ENCODE measurements at places on chromosomes 3 and 15. TPM values are rescaled to one million over a fixed set of nuclear protein-coding genes. Genes with fewer than 3 reads are reported as not detected.

- no peak for DNase-seq
Observed at GRCh38 chr15:57607570-57608000, 15.9 kb downstream of the MYZAP start.

DNA sequence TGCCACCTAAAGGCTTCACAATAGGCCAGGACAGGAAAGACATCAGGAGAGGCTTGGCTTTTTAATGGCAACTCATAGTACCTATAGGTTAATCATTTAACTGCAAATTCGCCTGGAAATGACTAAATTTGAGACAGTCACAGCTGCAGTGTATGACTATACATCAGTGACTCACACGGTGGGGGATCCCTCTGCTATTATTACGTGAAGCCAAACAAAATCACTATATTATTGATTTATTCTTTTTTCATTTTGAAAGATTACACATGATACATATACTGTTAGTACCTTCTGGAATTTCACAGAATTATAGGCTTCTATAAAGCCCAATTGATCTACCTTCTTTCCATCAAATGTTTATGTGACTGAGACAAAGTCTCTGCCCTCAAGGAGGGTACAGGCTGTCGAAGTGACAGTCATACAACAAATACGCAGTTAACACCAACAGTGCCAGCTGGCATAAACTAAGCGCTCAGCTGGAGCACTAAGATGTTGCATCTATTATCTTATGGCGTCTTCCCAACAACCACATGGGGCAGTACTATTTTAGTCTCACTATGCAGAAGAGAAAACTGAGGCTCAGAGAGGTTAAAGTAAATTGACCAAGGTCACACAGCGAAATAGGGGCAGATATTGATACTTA is 82.0 kb upstream of the LMOD3 start:
- DNase-seq, result peak; percentile 22

Gene STAG1
- 7.9 TPM for polyA plus RNA-seq

GRCh38 chr15:100350434-100351226 is 8.9 kb upstream of the ADAMTS17 start:
- DNase-seq, result peak; percentile 55

Gene GPR62
- not detected for polyA plus RNA-seq

DNA sequence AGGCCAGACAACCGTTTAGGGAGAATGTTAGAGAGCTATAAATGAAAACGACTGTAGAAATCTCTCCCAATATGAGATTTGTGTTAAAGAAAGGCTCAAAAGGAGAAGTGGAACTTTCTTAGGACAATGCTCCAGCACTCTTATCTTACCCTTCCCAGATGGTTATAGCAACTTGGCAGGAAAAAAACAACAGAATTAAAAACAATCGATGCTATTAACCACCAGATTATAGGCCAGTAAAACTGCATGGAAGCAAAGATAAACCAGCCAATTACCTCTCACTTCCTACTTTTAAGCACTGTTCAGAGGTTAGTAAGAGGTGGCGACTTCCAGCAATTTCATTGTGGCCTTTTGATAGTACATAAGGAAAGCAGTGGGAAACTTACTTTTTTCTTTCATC is 72.9 kb downstream of the TMCC1 start:
- DNase-seq, result no peak

DNA sequence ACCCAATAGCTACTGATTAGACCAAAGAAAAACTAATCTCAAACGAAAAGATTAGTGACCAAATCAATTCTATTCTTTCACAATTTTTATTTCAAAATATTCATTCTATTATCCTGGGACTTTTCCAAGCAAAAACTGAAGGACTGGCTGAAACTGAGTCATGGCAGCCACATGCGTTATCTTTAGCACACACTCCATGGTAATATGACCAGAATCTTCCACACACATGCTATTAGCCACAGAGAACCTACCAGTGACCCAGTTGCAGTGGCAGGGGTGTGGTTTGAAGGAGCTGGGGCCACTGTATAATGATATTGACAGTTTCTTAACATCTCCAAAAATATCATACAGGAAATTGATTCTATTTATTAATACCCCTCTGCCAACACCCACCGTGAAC is 154.8 kb upstream of the ABI3BP start:
- no peak for DNase-seq

- DNase-seq, result peak; percentile 29
Observed at GRCh38 chr3:52053307-52054304, 2.8 kb downstream of the DUSP7 start.

Gene CCDC33
- polyA plus RNA-seq, result not detected

Gene SEMA7A
- polyA plus RNA-seq, result 87.3 TPM

DNA sequence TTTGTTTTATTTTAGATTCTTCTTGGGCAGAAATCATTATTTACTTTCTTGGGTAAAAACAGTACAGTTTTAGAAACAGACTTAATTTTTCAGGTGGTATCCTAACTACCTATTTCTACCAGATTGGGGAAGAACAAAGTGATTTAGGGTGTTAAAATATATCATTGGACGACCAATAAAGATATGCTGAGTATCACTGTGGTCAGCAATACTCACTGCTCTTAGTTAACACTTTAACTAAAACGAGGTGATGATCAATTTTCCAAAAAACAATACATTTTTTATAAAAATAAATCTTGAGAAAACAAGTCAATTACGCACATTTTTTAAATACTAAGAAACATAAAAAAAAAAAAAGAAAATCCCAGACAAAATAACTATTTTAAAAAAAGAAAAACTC is 3.6 kb downstream of the COPS2 start:
- DNase-seq, result no peak

Gene SLC35G2
- polyA plus RNA-seq, result 5.9 TPM

Gene SLMAP
- polyA plus RNA-seq, result 14.1 TPM

DNA sequence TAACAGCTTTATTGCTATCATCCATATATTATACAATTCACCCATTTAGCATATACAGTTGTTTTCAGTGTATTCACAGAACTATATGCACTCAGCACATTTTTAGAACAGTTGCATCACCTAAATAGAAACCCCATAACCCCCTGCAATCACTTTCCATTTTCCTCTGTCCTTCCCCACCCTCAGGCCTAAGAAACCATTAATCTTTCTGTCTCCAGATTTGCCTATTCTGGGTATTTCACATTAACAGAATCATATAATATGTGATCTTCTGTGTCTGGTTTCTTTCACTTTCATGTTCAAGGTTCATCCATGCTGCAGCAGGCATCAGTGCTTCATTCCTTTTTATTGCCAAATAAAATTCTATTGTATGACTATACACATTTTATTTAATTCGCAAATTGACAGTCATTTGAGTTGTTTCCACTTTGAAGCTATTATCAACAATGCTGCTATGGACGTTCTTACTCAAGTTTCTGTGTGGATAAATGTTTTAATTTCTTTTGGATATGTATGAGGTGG is 39.8 kb downstream of the ADAMTS17 start:
- DNase-seq, result no peak

DNA sequence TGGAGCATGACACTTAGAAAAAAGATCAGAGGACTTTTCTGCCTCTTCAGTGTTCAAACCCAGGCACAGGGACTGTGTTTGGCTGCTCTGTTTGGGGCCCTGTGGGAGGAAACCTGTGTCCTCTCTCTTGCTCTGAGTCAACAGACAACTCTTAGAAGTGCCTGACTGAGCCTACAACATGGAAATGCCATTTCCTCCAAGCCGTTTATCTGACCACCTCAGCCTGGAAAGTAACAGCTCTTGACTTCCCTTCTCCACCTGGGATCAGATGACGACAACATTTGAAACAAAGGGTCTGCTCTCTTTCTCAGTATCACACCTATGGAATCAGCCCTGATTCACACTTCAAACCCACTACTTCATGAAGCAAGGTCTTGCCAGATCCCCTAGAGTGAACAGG is 91.3 kb upstream of the CTDSPL start:
- no peak for DNase-seq

DNA sequence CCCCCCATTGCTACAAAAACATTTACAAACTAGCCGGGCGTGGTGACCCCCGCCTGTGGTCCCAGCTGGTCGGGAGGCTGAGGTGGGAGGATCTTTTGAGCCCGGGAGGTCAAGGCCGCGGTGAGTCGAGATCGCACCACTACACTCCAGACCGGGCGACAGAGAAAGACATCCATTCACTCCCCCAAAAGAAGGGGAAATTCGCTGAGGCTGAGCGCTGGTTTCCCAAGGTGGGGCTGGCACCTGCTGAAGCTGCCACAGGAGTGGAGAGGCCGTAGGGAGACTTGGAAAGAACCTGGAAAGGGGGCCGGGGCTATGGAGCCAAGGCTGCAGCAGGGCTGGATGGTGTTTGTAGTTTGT is 732 bp upstream of the CRTC3 start:
- no peak for DNase-seq

GRCh38 chr3:46699676-46700523 is 1.3 kb upstream of the TMIE start:
- DNase-seq, result no peak

- no peak for DNase-seq
Observed at GRCh38 chr3:122416966-122417365, 1.1 kb upstream of the WDR5B start.
